ENCODE measurements at places on chromosomes 7 and 10.
A peak's percentile ranks its signal among the peaks of the same experiment; 100 is the strongest.

GRCh38 chr10:122515588-122516231, 44.8 kb upstream of the DMBT1 start:
- no peak for DNase-seq

DNA sequence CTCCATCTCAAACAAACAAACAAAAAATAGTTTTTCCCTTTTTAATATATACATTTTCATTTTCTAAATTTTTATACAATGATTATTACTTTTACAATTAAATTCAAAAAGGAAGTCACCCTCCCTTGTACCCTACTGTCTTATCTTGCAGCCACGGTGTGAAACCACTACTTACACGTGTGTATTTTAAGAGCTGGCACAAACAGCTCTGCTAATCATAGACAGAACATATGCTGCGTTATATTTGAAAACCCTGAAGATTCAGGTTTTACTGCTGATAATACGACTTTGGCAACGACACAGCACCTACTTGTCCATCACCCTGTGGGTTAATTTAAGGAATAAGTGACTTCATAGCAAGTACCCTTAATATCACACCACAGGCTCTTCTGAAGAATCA, 991 bp downstream of the ANKRD61 start:
- DNase-seq: no peak

GRCh38 chr10:131961047-131961776, 20.5 kb downstream of the BNIP3 start:
- no peak for DNase-seq

GRCh38 chr7:47304727-47305719, 276.9 kb downstream of the TNS3 start:
- DNase-seq: no peak

DNA sequence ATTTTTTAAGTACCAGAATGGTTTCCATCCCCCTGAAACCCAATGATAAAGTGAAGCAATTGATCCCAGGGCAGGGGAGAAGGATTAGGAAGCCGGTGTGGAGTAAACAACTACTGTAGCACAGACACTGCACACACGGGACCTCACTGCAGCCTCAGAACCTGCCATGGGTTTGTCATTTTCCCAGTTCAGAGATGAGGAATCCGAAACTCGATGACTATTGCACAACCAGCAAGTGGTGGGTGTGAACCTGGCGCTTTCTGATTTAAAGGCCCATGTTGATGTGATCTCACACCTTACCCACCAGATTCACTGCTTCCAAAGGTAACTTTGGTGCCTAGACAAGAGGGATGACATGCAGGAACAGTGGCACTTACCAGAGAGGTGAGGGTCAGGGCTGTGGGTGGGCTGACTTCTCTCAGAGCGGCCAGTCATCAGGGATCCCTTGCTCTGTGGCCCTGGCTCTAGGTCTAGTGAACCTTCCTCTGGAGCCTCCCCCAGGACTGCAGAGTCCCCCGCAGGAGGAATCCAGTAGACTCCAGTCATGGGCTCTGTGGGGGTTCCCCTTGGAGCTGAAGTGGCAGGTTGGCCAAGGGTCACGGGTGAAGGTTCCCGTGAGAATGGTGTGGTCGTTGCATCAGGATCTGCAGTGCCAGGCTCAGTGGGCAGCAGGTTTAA, 62.8 kb downstream of the PKD1L1 start:
- DNase-seq: no peak

DNA sequence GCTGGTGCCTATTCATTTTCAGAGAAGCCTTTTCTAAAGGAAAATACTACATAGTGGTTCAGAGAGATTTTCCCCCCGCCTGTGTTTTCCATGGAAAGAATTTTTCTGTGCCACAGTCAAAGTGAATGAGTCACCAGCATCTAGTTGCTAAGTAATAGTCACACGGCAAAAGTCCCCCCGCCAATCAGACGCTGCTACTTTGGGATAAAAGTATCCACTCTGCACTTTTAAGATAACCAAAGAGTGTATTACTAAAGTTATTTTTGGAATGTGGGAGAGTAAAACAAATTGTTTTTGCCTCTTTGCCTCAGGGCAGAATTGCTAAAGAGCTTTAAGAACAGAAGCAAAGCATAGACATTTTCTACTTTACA, 23.5 kb downstream of the ABLIM1 start:
- DNase-seq: no peak

DNA sequence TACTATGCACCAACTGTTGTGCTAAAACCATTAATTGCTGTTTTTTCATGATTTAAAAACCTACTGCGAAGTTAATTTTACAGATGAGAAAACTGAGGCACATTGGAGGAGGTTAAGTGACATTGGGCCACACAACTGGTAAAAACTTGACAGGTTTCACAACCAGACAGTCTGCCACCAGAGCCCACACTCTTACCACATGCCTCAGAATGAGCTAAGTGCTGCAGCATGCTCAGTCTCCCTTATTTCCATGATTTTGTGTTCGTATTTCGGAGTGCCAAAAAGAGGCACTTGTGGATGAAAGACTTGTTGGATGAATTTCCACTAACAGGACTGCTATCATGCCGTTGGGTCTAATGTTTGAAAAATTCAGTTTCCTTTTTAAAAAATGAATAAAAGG, 77.4 kb downstream of the PCLO start:
- DNase-seq: no peak

DNA sequence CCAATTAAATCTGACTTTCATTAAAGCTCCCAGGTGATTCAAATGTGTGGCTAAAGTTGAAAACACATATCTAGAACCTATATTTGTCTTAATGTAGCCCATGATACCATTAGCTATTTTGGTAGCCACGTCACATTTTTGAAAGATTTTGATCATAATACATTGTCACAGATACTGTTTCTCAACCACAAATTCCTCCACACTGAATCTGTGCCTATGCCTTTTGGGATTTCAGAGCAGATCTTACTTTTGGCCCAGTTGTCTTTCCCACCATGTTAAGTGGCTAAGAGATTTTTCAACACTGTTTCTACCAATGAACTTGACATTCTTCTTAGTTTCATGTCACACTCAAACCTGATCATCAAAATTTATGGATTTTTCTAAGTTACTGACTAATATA, 47.4 kb downstream of the CH25H start:
- no peak for DNase-seq

- DNase-seq: no peak
These were observed 18.0 kb upstream of the STARD3NL start for GRCh38 chr7:38160003-38160571.

GRCh38 chr10:35639021-35639727, 2.9 kb downstream of the FZD8 start:
- no peak for DNase-seq

- no peak for DNase-seq
These were observed 61.4 kb upstream of the HDAC9 start for GRCh38 chr7:18434171-18434570.

- no peak for DNase-seq
These were observed 92.0 kb upstream of the AHR start for GRCh38 chr7:17206349-17206905.

- peak; percentile 85 for DNase-seq
These were observed 46.0 kb downstream of the ZNRF2 start for GRCh38 chr7:30330134-30331111.

GRCh38 chr7:84247591-84247990, 53.0 kb upstream of the SEMA3A start:
- no peak for DNase-seq

DNA sequence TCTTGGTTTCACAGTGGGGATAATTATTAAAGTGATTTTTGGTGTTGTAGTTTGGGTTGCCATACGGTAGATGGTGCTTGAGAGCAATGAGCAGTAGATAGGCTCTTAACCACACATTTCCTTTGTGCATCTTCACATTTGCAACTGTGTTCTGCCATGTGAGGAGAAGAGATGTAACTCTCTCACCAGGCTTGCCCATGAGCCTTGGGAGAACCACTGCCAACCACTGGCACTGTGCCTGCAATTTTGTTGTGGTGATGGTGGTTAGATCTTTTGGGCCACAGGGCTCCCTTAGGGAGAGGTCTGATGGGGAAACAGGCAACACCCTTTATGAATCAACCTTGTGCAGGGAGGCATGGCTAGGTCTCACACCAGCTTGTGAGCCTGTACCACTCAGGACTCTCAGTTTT, 204.3 kb downstream of the CCDC7 start:
- peak; percentile 19 for DNase-seq

DNA sequence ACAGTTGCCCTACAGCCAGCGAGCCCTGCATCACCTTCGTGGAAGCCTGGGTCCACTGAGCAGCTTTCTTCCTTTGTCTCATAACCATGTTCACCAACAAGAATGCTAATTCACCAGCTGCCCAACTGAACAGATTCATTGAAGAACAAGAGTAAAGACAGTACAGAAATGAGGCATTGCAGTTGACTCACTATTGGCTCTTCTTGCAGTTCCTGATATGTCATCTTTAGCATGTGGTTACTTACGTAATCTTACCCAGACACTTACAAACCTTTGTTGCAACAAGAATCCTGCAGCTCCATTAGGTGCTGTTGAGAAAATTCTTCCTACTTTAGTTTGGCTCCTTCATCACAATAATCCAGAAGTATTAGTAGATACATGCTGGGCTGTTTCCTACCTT, 174.0 kb upstream of the TPK1 start:
- peak; percentile 19 for DNase-seq

- no peak for DNase-seq
These were observed 30.7 kb upstream of the TRIL start for GRCh38 chr7:28988810-28989209.

- no peak for DNase-seq
These were observed 304.1 kb downstream of the AGMO start for GRCh38 chr7:15257689-15258088.

DNA sequence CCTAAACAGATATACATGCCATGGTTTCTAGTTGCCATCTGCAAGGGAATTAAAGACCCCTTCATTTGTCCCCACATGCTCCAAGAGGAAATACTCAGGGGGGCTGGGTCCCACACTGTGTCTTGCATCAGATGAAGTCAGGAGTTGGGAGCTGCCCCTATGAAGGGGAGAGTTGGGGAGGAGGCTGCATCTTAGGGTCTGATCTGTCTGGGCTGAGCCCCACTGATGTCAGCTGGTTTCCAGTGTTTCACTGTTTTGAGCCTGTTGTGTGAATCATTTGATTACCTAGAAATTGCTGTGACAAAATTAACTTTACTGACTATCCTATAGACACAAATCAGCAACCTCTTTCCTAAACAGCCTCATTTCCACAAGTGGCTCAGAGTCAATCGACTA, 4.9 kb upstream of the ADCY1 start:
- DNase-seq: no peak

GRCh38 chr10:80164596-80164995, 32.1 kb downstream of the PLAC9 start:
- no peak for DNase-seq

GRCh38 chr7:136027160-136027559, 50.0 kb upstream of the MTPN start:
- no peak for DNase-seq

- no peak for DNase-seq
These were observed 50.9 kb upstream of the UNC5B start for GRCh38 chr10:71161425-71161824.

DNA sequence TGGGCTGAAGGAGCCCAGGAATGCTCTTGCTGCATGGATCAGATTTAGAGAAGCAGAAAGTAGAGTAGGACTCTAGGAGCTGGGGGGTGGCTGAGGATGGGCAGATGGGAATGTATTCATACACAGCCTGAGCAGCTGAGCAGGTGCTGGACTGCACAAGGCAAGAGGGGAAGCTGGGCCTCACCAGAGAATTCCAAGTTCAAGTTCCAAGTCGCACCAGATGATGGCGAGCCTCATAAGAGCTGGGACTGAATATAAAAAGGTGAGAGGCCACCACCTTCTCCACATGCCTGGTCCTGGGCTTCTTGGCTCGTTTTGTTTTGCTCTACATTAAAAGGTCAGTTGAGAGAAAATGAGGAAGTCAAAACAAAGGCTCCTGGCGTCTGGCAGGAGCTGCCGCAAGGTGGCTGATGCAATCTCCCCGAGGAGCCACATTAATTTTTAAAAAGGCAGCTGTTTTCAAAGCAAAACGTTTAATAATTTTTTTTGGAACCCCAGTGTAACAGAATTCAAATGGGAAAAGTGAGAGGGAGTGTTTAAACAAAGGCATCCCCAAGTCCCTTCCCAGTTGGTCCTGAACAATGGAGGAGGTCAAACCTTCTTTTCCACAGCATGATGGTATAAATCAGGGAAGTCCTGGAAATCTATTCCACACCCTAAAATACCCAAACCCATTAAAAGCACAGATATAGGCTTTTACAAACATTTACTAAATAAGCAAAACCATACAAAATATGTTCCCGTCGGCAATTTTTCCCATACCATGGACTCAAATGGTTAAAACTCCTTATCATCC, 9.5 kb downstream of the CYREN start:
- DNase-seq: peak; percentile 77

- no peak for DNase-seq
These were observed 175.2 kb upstream of the KCND2 start for GRCh38 chr7:120097774-120098173.

DNA sequence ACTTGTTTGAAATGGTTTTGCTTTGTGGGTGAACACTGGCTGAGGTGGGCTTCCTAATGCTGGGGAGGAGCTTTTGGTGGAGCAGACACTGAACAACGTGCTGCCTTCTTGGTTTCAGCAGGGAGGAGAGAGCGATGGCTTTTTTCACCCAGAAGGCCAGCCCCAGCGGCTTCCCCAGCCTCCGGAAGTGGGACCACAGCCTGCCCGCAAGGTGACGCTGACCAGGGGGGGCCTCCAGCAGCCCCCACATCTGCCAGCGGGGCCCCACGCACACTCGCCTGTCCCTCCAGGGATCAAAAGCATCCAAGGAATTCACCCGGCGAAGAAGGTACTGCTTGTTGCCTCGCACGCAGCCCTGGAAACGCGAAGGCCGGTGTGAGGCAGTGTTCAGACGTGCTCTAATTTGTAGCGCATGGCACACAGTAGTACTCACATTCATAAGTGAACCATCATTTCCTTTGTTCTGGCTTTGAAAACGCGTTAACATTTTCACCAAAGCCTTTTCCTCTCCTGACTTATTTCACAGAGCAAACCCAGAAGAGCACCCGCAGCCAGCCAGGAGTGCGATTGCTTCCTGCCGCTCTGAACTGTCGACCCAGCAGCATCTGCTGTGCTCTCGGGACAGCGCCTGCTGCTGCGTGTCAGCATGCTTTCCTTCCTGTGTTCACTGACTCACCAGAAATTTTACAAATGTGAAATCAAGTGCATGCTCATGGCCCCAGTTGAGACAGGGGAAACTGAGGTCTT, 48.4 kb downstream of the SHH start:
- peak; percentile 88 for DNase-seq
